EH (cell line): ENCODE measurements at places on chromosomes 2 and 18.

DNA sequence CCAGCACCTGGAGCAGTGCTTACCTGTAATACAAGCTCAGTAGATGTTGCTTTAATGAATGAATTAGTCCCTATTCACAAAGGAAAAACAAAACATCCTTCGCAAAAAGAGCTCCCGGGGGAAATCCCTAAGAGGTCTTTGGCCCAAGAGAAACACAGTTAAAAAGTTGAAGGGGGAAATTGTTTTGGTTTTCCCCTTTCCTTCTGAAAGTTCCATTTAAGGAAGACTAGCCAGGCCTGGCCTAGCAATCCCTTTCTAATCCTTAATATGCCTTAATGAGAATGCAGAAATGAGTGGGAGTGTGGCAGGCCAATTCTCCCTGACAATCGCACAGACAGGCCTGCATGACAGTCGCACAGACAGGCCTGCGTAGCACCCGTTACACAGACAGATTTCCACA is 33.5 kb upstream of the REL start:
- DNase-seq: no peak

DNA sequence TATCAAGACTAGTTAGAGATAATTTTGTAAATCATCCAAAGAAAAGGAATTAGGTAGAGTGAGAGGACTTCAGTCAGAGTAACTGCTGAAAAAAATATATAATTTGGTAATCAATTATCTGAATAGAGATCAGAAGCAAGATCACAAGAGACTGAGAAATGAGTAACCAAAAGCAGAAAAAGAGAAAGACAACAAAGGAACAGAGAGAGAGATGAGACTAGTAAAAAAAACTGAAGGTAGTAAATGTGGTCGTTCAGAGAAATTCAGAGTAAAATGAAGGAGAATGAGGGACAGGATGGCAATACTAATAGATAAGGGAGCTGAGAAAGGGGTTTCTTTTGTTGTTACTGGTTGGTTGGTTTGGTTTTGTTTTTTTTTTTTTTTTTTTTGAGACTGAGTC is 16.5 kb downstream of the STRN start:
- no peak for DNase-seq

DNA sequence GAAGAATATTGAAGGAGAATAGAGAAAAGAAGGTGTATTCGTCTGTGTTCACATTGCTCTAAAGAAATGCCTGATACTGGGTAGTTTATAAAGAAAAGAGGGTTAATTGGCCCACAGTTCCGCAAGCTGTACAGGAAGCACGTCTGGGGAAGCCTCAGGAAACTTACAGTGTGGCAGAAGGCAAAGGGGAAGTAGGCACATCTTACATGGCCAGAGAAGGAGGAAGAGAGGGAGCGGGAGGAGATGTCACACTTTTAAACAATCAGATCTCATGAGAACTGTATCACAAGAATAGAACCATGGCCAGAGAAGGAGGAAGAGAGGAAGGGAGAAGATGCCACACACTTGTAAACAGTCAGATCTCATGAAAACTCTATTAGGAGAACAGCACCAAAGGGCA is 159.6 kb upstream of the TPO start:
- no peak for DNase-seq

- peak; percentile 80 for DNase-seq
These were observed 28.4 kb upstream of the PXDN start for GRCh38 chr2:1772471-1773267.

DNA sequence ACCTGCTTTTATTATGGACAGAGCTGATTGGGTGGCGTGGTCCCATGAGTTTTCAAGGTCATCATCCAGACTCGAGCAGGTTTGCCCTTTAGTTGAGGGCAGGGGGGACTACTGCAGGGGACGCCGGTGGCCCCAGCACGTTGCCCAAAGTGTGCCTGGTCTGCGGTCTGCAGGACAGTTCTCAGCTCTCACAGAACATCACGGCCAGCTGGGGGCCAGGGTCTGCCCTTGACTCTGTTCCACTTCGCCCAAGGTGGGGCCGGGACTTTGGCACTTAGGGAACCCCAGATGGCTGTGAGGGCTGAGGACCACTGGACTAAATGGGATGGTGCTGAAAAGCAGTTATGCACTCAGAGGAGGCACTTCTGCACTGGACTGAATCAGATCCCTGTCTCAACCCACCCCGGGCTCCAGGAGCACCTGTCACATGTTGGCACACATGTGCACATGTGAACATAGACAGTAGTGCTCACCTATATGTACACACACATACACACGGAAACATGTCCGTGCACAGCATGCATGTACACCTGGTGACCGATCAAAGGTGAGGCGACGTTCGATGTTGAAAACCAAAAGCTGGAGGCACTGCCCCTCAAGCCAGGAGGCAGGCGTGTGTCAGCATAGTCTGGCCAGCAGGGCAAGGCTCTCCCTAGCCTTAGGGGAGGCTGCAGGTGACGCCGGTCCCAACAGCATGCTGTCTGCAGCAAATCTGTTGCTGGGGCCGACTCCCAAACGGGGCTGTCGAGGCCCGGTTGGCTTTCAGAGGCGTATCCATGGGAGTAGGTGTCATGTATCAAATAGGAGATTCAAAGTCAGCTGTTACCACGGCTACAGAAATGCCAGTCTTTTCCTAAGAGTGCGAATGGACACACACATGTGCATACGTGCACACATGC is 10.2 kb downstream of the ANO7 start:
- no peak for DNase-seq

- DNase-seq: no peak
These were observed 11.7 kb upstream of the CHMP1B start for GRCh38 chr18:11839556-11839955.

GRCh38 chr2:39737661-39738060 is 41.4 kb downstream of the THUMPD2 start:
- peak; percentile 94 for DNase-seq

- no peak for DNase-seq
These were observed 8.9 kb downstream of the ECEL1 start for GRCh38 chr2:232478571-232479340.

DNA sequence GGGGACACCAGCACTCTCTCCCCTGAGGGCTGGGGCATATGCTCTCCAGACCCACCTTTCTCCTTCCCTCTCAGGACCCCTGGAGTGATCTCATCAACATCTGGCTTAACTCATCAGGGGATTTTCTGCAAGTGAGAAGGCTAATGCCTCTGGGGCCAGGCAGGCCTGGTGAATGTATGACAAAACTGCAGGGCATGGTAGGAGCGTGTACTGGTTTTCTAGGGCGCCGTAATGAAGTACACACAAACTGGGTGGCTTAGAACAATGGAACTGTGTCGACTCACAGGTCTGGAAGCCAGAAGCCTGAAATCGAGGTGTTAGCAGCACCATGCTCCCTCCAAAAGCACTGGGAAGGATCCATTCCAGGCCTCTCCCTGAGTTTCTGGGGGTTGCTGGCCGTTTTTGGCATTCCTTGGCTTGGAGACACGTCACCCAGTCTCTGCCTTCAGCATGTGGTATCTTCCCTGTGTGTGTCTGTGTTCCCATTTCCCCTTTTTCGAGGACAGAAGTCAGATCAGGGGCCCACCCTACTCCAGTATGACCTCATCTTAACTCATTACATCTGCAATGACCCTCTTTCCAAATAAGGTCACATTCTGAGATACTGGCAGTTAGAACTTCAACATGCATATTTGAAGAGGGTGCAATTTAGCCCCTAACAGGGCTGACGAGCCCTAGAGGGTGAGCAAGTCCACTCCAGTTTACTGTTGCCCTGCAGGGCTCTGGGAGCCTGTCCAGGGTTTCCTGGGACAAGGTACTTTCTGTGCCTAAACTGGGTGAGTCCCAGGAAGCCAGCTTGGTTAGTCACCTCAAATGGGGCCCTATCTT is 45.5 kb upstream of the CAB39 start:
- DNase-seq: peak; percentile 74

- peak; percentile 37 for DNase-seq
These were observed 429 bp downstream of the C2orf76 start for GRCh38 chr2:119366161-119366648.

DNA sequence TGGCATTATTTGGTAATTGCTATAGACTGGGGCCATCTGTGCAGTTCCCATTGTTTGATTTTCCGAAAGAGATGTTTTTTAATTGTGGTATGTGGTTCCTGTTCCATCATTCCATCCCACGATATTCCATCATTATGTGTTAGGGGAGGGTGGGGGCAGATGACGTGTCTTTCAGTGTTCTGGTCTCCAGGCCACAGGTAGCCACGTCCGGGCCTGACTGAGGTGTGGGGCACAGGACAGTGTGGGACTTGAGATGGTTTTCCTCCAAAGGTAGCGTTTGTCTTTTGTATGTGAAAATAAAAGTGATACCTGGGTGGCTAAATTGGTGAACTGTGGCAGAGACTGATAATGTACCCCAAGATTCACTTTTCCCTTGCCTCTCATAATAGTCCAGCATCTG is 192.2 kb upstream of the HAAO start:
- DNase-seq: no peak

GRCh38 chr2:175811971-175812370 is 190.1 kb downstream of the LNPK start:
- no peak for DNase-seq

GRCh38 chr2:198106621-198107385 is 302.4 kb downstream of the PLCL1 start:
- DNase-seq: no peak
